ENCODE measurements at places on chromosomes 3 and 15. TPM values are rescaled to one million over a fixed set of nuclear protein-coding genes. Genes with fewer than 3 reads are reported as not detected.

The PRKCD gene
- total RNA-seq, result 2.2 TPM

The CEMIP gene
- 687 TPM for total RNA-seq

The CNTN4 gene
- not detected for total RNA-seq

The ATP13A5 gene
- total RNA-seq, result not detected

The SEMA3F gene
- total RNA-seq, result 16.5 TPM

The TGM5 gene
- not detected for total RNA-seq

The BCL2A1 gene
- 0.29 TPM for total RNA-seq

The IQCH gene
- 4.7 TPM for total RNA-seq

The MUSTN1 gene
- total RNA-seq, result 1.4 TPM

The REC114 gene
- not detected for total RNA-seq

The SH2D7 gene
- not detected for total RNA-seq

The IQGAP1 gene
- total RNA-seq, result 259 TPM

The IQCF5 gene
- not detected for total RNA-seq

The RBMS3 gene
- 81.1 TPM for total RNA-seq

The CACNA2D3 gene
- total RNA-seq, result under 0.01 TPM

The SPINK8 gene
- not detected for total RNA-seq

Data from osteoblast (primary cell).